ENCODE measurements at places on chromosomes 3 and 15.

DNA sequence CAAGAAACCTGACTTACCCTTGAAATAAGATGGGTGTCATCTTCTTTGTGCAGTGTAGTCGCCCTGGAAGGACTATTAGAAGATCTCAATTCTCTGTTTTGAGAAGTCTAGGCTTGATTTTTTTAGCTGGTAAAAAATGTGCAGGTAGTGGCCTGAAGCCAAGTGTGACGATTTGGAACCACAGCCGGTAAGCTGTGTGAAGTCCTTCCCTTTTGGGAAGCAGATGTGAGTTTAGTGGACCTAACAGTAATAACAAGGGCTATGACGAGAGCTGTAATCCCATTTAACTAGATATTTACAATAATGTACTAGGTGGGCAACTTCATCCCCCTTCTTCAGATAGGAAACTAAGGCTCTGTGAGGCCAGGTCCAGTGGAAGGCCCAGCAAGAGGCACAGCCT, 81.7 kb upstream of the MYZAP start:
- no peak for DNase-seq

GRCh38 chr3:134600685-134601463, 49.9 kb downstream of the KY start:
- no peak for DNase-seq

- DNase-seq = no peak
Measured at GRCh38 chr15:99702895-99703602, 30.2 kb downstream of the LYSMD4 start.

DNA sequence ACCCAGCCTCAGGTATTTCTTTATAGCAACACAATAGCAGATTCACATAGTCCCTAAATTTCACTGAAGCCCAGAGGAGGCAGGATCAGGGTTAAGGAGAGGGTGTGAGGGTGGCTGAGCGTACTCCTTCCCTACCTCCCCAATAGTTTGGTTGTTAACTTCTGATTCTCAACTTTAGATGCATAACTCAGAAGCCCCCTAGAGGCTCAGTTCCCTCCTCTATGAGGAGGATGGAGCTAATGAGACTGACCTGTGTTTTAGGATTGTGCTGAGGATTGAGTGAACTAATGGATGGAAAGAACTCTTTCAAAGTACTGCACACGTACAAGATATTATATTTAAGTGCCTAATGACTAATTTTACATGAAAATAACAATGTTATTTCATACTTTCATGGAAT, 249.3 kb upstream of the SOX14 start:
- no peak for DNase-seq

DNA sequence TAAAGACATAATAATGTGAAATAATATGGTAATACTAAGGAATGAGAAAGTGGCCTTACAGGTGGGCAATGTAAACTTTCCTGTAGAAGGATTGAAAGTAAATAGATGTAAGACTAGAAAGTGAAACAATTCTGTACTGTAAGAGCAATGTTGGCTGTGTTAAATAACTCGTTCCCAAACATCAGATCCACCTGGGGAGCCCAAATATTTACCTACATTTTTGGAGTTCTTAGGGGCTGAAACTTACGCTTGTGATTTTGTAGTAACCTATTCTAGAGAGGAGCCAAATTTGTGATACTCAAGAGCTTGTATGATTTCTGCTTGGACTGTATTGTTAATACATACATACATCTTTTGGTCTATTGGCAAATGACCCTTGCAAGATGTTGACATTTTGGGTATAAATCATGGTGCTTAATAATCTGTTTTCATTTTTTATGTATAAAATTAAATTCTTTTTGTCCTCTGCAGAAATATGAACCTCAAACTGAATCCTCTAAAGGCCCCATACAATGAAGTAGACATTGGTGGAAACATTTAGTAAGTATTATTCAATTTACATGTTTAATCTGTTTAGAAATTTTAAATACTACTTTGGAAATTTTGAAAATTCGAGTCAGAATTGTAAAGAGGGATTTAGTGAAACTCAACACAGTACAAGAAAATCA, 8.5 kb upstream of the CHD2 start:
- DNase-seq = no peak

GRCh38 chr3:46183330-46183729, 24.8 kb downstream of the CCR1 start:
- DNase-seq = no peak

GRCh38 chr3:69762768-69763229, 23.5 kb downstream of the MITF start:
- DNase-seq = no peak

GRCh38 chr3:18862077-18862476, 286.2 kb upstream of the KCNH8 start:
- no peak for DNase-seq

DNA sequence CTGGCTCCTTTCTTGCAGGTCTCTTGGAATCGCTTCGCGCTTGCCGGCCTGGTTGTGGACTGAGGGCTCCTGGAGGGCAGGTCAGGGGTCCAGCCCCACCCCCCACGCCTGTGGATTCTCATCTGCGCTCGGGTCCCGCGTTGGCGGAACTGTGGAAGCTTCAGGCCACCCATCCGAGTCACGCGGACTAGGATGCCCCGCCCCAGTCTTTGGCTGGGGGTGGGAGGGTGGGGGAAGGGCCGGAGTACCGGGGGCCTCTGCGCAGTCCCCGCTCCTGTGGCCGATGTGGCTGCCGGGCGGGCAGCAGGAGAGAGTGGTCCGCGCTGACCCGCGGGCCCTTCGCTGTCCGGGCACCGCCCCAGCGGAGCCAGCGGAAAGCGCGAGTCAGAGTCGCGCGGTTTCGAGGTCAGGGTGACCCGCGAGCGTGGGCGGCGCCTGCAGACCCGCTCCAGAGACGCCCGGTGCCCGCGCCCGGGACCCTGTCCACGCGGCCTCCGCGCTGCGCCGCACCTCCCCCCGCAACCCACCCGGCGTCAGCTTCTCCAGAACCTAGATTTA, 114.2 kb downstream of the KLF13 start:
- peak; percentile 43 for DNase-seq

DNA sequence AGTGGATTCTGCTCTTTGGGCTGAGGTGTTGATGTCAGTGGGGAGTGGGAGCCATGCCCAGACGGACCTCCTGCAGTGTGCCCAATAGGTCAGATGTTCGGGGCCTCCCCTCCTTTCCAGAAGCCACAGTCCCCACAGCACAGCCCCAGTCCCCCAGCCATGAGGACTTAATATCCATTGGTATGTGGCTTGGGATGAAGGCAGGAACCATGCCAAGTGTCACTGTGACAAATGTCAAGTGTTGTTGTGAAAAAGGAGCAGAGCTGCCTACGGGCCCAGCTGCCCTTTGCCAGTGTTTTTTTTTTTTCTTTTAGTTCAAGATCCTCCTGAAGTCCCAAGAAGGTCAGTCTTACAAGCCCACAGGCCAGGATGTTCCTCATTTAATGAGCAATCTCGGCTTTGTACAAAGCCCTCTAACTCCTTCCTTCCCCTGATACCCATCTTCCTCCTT, 12.2 kb downstream of the SEMA3G start:
- DNase-seq = no peak

DNA sequence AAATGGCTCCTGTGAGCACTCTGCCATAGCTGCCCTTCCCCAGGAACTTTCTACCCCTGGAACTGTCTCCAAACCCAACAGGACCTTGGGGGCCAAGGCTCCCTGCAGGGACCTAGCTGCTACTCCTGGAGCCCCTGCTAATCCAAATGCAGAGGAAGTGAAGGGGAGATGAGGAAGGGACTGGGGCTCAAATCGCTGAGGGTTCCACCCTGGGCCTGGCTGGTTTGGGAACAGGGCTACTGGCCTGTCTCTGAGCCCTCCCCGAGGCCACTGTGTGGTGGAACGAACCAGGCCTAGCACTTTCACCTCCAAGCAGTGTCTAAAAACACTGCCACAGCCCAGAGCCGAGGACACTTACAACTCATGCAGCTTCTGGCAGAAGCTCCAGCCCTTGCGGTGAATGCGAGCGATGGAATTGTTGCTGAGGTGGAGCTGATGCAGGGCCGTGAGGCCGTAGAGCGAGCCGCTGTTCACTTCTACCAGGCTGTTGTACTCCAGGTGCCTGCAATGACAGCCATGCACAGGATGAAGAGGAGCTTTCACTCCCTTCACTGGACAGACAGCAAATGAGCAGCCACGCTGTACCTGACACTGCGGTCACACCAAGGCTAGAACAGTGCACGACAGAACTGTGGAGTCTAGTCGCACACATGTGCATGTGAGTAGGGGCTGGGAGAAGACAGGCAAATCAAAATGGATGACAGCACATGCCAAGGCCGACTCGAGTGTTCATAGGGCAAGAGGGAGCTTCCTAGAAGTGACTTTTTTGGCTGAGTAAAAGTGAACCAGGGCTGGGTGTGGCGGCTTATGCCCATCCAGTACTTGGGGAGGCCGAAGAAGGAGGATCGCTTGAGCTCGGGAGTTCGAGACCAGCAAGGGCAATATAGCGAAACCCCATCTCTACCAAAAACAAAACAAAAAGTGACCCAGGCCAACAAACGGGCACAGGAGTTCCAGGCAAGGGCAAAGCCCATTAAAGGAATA, 90.8 kb downstream of the LRIG1 start:
- no peak for DNase-seq

GRCh38 chr3:71444028-71444860, 139.3 kb downstream of the FOXP1 start:
- DNase-seq = peak; percentile 89

DNA sequence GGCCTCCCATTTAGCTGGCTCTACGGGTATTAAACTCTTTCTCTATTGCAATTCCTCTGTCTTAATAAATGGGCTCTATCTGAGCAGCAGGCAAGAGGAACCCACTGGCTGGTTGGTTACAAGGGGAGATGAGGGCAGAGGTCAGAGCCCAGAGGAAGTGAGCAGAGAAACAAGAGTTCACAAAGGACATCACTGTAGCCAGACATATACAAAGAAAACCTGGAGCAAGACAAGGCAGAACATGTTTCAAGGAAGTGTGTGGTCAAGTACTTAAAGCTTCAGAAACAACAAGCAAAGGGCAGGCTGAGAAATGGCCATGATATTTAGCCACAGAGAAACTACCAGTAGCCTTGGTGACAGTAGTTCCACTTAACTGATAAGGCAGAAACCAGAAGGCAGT, 24.3 kb downstream of the SUSD5 start:
- no peak for DNase-seq

All from CD4-positive, alpha-beta memory T cell (primary cell).